ENCODE measurements at places on chromosomes 16 and 17.

GRCh38 chr17:38417210-38417951, 10.9 kb upstream of the ARHGAP23 start:
- no peak for DNase-seq

DNA sequence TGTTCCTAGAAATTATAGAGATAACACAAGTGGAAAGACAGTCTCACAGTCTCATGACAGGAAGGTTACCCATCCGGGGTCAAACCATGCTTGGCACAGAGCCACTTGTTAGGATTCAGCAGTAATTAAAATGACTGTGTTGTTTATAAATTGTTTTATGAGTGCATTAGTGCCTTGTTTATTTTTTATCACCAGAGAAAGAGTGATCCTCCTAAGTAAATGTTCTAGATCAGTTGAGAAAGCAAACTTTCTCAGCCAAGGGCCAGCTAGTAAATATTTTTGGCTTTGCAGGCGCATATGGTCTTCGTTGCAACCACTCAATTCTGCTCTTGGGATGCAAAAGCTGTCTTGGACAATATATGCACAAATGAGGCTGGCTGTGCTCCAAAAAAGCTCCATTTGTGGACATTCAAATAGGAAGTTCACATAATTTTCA, 253.9 kb upstream of the CACNG5 start:
- DNase-seq, result peak; percentile 20

GRCh38 chr17:16243801-16244567, 27.0 kb downstream of the PIGL start:
- DNase-seq, result no peak

GRCh38 chr16:88662843-88663606, at the start of gene MVD:
MVD (minus strand) TSS chr16:88663091; CDS start chr16:88663080, 11 bp downstream.
- DNase-seq, result peak; percentile 74

- DNase-seq, result no peak
Measured at GRCh38 chr17:34542700-34543336, 36.6 kb upstream of the TMEM132E start.

GRCh38 chr17:2024572-2025219, 438 bp downstream of the RTN4RL1 start:
- no peak for DNase-seq

DNA sequence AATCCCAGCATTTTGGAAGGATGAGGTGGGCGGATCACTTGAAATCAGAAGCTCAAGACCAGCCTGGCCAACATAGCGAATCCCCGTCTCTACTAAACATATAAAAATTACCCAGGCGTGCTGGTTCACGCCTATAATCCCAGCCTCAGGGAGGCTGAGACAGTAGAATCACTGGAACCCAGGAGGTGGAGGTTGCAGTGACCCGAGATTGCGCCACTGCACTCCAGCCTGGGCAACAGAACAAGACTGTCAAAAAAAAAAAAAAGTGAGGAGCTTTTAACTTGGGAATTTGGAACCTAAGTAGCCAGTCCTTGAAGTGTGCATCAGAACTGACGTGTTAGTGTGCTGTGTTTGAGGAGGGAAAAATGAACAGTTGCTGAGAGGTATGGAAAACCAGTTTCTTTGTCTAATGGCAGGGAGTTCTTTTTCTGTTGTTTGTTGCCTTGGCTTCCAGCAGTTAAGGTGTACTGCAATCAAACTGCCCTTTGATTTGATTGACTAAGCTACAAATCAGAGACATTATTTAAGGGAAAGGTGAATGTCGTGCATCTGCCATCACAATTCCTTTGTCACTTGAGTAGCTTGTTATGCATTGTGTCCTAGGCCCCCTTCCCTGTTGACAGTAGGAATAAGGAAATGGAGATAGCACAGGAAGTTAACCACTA, 8.6 kb upstream of the DUSP14 start:
- DNase-seq, result no peak

Data from GM04503 (cell line).